ENCODE measurements at places on chromosomes 12 and 14. TPM values are rescaled to one million over a fixed set of nuclear protein-coding genes. Genes with fewer than 3 reads are reported as not detected.

LRP1-AS gene
- not detected for total RNA-seq

AQP5 gene
- total RNA-seq: not detected

SSTR1 gene
- total RNA-seq: not detected

KRT81 gene
- total RNA-seq: 1.0 TPM

TAS2R42 gene
- total RNA-seq: not detected

SYT10 gene
- not detected for total RNA-seq

ADAMTS20 gene
- not detected for total RNA-seq

PCED1B gene
- total RNA-seq: 4.7 TPM

GALNT8 gene
- total RNA-seq: 3.0 TPM

FICD gene
- 5.1 TPM for total RNA-seq

C1QL4 gene
- 0.06 TPM for total RNA-seq

C14orf180 gene
- not detected for total RNA-seq

FOXM1 gene
- total RNA-seq: 38.8 TPM

BIN2 gene
- total RNA-seq: not detected

ADCY4 gene
- total RNA-seq: not detected

AGAP2 gene
- total RNA-seq: 0.03 TPM

OR6C4 gene
- not detected for total RNA-seq

SMIM41 gene
- not detected for total RNA-seq

FRS2 gene
- total RNA-seq: 17.8 TPM

ESRRB gene
- 0.27 TPM for total RNA-seq

KLRK1 gene
- total RNA-seq: not detected

AHNAK2 gene
- 10.4 TPM for total RNA-seq

CSRP2 gene
- total RNA-seq: 74.6 TPM

KRT78 gene
- not detected for total RNA-seq

ZNF641 gene
- 11.1 TPM for total RNA-seq

ZFHX2 gene
- 0.23 TPM for total RNA-seq

COL2A1 gene
- 0.30 TPM for total RNA-seq

CLEC4D gene
- total RNA-seq: not detected

ASCL1 gene
- total RNA-seq: not detected

KRT86 gene
- 0.65 TPM for total RNA-seq

MYF6 gene
- total RNA-seq: not detected

SALL2 gene
- 4.7 TPM for total RNA-seq

TAMALIN gene
- total RNA-seq: 1.1 TPM

ADAM21 gene
- 0.40 TPM for total RNA-seq

CACNA2D4 gene
- 0.74 TPM for total RNA-seq

TMEM30B gene
- total RNA-seq: not detected

IAPP gene
- not detected for total RNA-seq

ACTN1 gene
- 317 TPM for total RNA-seq

DNAJC22 gene
- total RNA-seq: 2.4 TPM

WSB2 gene
- 103 TPM for total RNA-seq

Measured in Daoy (cell line).